Stimulated activated CD8-positive, alpha-beta memory T cell treated with anti-CD3 and anti-CD28 coated beads, Interleukin-15, amount 100 ng/mL, for 24 hours (primary cell): ENCODE measurements at places on chromosomes 3 and 15.

- DNase-seq: no peak
Observed at GRCh38 chr3:36606871-36607765, 157.2 kb downstream of the DCLK3 start.

- peak; percentile 10 for DNase-seq
Observed at GRCh38 chr3:14467814-14468620, 65.6 kb downstream of the SLC6A6 start.

DNA sequence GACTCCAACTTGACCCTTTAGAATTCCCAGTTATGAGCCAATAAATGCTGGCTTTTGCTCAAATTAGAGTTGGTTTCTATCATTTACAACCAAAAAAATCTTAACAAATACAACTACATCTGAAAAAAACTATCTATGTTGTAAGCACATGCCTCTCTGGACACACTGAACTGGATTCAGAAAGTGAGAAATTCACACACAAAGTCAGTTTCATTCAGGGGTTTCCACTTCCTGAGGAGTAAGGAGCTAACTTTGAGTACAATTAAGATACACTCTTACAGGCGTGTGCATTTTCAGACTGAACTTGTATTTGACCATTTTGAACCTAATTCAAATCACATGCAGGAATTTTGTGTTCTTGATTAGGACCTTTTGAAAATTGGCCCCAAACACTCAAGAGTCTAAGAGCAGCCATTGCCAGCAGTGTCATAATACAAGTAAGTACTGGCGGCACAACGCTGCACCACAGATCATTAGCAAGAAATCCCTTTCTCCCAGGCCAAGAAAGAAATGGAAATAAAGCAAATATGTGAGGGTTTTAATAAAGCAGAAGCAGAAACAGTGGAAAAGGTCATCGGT, 31.2 kb downstream of the LINS1 start:
- no peak for DNase-seq

GRCh38 chr3:31472479-31473390, 60.0 kb upstream of the STT3B start:
- DNase-seq: no peak

- DNase-seq: no peak
Observed at GRCh38 chr3:128560768-128561167, 67.8 kb upstream of the GATA2 start.
